SJSA1 (cell line): ENCODE measurements at places on chromosomes 3 and 15. TPM values are rescaled to one million over a fixed set of nuclear protein-coding genes. Genes with fewer than 3 reads are reported as not detected.

TM4SF4 gene
- not detected in 2 replicates for total RNA-seq

PLSCR5 gene
- total RNA-seq, result not detected in 2 replicates

IL17RD gene
- total RNA-seq, result not detected in 2 replicates

DNA sequence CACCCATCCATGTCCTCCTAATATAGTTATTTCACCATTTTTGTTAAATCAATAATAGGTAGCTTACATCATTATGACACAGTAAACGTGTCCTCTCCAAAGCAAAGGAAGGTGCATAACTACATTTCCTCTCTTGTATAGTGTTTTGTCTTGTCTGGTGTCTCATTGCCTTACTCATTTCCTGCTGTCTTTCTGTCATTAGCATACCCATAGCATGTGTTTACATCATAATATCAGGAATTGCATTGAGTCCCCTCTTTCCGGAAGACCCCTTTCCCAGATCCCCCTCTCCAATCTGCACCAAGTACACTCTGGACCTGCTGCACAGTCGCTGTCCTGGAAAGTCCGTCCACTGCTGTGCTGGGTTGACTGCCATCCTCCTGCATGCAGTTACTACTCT, 47.9 kb downstream of the SOX14 start:
- H3K27me3 ChIP-seq, result no peaks in the 10 kb centered on the region
- no peaks in the 10 kb centered on the region for H3K4me1 ChIP-seq
- no peaks in the 10 kb centered on the region for H3K36me3 ChIP-seq
- H3K27ac ChIP-seq, result no peak overlapping the region
- DNase-seq, result no peak

CCR9 gene
- not detected in 2 replicates for total RNA-seq

GRCh38 chr3:119258915-119259314, 18.2 kb upstream of the B4GALT4 start:
- no peak overlapping the region for H3K27ac ChIP-seq
- H3K4me3 ChIP-seq, result no peak overlapping the region
- peaks cover 6% of the 10 kb centered on the region for H3K4me1 ChIP-seq
- no peaks in the 10 kb centered on the region for H3K36me3 ChIP-seq
- H3K27me3 ChIP-seq, result no peaks in the 10 kb centered on the region

GRCh38 chr3:188507244-188507720, 353.3 kb downstream of the LPP start:
- DNase-seq, result peak; percentile 86
- no peak overlapping the region for H3K4me3 ChIP-seq
- H3K27me3 ChIP-seq, result no peaks in the 10 kb centered on the region

CKMT1A gene
- not detected in 2 replicates for total RNA-seq

DNA sequence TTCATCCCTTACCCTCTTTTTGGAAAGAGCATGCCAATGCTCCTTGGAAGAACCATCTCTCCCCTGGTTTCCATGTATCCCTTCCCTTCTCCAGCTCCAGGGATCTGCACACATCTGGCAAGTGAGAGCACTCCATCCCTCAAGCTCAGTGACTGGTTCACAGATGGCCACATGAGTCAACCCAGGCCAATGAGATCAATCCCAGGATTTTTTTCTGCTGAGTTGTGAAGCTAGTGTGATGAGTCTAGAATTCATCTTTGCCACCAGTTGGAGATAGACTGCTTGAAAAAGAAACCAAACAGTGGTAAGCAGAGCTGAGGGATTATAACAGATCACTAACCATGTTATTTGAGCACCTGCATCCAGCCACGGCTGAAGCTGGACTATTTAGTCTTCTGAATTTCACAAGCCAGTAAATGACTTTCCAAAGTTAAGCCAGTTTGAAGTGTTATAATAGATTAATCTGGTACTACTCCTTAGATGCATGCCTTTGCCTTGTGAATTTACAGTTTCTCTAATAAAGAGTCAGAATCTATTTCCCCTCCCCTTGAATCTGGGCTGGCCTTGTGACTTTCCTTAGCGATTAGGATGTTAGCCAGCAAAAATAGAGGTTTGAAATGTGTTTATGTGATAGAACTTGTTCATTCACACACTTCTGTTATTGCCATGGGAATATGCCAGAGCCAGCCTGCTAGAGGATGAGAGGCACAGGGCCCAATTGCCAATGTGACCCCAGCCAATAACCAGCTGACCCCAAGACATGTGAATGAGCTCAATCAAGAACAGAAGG, 159.8 kb downstream of the WNT5A start:
- no peak for DNase-seq
- no peaks in the 10 kb centered on the region for H3K27me3 ChIP-seq
- H3K27ac ChIP-seq, result no peak overlapping the region
